ENCODE measurements at places on chromosomes 6 and 20.

- peak; percentile 81 for DNase-seq
Observed at GRCh38 chr6:41288030-41288753, 1.7 kb upstream of the TREM1 start.

DNA sequence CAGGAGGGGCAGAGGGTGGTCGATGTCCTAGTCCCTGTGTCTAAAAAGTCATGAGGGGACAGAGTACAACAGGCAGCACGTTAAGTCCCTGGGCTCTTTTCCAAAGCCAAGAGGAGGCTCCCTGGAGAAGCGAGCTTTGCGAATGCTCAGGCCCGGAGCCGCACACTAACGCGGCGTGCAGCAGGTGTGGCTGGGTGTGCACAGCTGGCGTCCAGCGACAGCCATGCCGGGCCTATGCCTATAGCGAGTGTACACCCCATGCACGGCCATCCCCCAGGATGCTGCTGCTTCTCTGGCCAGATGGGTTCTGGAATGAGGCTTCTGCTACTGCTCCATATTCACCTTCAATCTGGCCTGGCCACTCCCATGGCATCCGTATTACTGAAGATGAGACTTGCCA, 131.3 kb downstream of the PRND start:
- DNase-seq, result no peak

GRCh38 chr6:169131390-169131789, 122.3 kb downstream of the THBS2 start:
- no peak for DNase-seq

- DNase-seq, result no peak
Observed at GRCh38 chr6:50657513-50657912, 55.8 kb upstream of the TFAP2D start.

DNA sequence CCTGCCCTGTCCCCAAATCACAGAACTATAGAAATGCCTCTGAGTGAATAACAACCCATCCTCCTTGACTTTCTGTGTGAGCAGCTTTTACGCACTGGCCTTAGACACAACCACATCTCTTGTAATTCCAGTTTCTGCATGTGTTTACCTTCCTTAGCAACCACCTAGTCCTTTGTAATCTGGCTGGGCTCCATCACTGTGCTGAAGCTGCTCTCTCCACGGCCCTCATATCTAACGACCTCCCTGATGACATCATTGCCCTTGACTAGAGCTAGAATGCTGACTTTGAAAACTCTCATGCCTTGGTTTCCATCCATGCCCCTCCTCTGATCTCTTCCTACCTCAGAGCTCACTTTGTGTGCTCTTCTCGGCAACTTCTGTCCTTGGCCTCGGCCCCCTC, 30.5 kb upstream of the GLP1R start:
- no peak for DNase-seq

GRCh38 chr6:10852361-10852960, 14.1 kb upstream of the MAK start:
- no peak for DNase-seq

DNA sequence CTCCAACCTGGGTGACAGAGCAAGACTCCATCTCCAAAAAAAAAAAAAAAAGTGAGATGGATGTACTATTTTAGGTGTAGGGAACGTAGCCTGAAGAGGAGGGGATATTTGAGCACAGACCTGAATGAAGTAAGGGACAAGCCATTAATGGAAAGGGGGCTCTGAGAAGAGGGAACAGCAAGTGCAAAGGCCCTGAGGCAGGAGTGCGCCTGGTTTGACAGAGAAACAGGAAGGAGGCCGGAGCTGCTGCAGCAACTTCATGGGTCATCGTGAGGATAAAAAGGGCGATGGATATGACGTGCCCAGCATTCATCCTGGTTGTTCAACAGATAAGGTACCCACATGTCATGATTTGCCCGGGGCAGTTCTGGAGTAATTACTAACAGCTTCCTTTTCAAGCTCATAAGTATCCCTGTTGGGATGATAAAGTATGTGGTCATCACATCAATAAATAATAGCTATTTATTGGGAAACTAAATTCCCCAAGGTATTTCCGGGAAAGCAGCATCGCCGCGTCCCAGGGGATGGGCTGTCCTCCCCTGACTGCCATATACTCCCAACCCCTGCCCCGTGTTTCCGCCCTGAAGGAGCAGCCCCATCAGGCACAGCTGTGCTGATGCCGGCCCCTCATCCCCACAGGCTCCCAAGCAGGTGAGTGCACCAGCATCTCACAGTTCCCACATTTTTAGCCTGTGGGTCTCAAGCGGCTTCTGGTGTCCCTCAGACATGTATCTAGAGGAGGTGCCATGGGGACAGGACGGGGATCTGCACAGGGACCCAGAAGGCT, 43.4 kb downstream of the DLGAP4 start:
- DNase-seq, result no peak

GRCh38 chr20:25287631-25288290, 39.9 kb downstream of the PYGB start:
- no peak for DNase-seq

- DNase-seq, result no peak
Observed at GRCh38 chr6:152975204-152975915, 7.5 kb downstream of the FBXO5 start.

DNA sequence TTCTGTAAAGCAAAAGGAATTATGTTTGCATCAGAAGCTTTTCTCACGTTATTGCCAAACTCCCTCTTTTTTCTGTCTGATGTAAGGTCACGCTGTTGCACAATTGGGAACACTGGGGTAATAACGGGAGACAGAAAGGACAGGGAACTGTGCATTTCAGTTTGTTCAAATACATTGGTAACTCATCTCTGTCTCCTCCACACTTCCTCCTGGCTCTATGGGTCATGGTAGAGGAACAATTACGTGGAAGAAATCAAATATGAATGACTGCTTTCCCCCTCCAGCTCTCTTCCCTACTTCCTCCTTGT, 132.2 kb upstream of the TNFAIP3 start:
- DNase-seq, result no peak

DNA sequence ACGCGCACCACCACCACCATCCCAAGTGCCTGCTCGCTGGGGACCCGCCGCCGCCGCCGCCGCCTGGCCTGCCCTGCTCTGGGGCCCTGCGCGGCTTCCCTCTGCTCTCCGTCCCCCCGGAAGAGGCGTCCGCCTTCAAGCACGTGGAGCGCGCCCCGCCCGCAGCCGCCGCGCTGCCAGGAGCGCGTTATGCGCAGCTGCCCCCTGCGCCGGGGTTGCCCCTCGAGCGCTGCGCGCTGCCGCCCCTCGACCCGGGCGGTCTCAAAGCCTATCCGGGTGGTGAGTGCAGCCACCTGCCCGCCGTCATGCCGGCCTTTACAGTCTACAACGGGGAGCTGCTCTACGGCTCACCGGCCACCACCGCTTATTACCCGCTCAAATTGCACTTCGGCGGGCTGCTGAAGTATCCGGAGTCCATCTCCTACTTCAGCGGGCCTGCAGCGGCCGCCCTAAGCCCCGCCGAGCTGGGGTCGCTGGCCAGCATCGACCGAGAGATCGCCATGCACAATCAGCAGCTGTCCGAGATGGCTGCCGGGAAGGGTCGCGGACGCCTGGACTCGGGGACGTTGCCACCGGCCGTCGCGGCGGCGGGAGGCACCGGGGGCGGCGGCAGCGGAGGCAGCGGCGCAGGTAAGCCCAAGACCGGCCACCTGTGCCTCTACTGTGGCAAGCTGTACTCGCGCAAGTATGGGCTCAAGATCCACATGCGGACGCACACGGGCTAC, 7.2 kb downstream of the PRDM13 start:
- DNase-seq, result peak; percentile 13

- DNase-seq, result no peak
Observed at GRCh38 chr6:26452631-26453235, 5.0 kb upstream of the BTN2A1 start.

DNA sequence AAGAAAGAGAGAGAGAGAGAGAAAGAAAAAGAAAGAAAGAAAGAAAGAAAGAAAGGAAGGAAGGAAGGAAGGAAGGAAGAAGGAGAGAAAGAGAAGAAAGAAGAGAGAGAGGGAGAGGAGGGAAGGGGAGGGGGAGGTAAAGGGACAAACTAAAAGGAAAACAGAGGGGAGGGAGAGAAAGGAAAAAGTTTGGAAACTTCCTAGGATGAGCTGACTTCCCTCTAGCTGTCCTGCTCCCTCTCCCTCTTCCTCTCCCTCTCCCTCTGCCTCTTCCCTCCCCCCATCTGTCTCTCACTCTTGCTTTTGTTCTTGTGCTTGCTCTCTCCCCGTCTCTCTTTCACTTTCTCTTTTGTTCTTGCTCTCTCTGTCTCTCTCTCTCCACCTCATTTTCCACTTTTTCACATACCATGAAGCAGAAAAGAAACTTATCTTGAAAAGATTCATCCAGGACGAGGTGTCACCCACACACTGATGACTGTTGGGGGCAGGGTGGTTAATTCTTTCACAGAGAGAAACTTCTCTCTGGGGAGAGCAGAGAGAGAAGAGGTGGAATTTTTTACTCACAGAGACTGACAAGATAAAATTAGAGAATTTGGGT, 56.4 kb upstream of the DUSP22 start:
- no peak for DNase-seq

GRCh38 chr6:117919775-117920729, 13.0 kb downstream of the SLC35F1 start:
- no peak for DNase-seq

DNA sequence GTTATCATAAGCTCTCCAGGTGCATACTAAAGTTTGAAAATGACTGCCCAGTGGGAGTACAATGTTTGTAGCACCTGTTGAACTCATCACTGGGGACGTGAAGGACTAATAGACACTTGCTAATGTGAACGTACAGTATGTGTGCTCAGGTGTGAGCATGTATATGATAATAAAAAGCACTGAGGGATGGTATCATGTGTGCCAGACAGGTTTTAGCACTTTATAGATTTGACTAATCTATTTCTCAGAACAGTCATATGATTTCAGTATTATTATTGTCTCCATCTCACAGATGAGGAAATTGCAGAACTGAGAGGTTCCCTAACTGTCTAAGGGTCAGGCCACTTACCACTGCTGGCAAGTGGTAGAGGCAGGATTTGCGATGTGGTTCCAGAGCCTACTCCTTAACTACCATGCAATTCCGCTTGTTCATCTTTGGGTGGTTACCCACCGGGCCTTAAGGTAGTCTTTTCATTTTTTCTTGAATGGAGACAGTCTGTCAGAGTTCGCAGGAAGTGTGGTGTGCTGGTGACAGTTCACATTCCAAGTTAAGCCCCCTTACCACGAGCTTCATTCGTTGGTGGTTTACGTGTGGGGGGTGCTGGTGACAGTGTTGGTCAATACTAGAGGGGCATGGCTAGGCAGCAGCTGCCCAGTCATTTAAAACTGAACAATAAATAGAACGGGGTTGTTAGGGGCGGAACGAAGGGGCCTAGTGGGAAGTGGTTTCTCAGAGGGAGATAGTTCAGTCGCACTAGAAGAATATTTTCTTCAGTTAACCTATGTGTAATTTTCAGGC, 46.8 kb downstream of the RREB1 start:
- no peak for DNase-seq

- peak; percentile 30 for DNase-seq
Observed at GRCh38 chr20:48283470-48284110, 498.3 kb upstream of the SULF2 start.

- no peak for DNase-seq
Observed at GRCh38 chr6:130138116-130138908, 84.4 kb downstream of the SAMD3 start.

- no peak for DNase-seq
Observed at GRCh38 chr20:52675375-52675774, 296.8 kb upstream of the TSHZ2 start.

GRCh38 chr6:109165392-109165974, 70.2 kb downstream of the CEP57L1 start:
- peak; percentile 31 for DNase-seq

- no peak for DNase-seq
Observed at GRCh38 chr6:114346451-114346850, 3.6 kb upstream of the HS3ST5 start.

DNA sequence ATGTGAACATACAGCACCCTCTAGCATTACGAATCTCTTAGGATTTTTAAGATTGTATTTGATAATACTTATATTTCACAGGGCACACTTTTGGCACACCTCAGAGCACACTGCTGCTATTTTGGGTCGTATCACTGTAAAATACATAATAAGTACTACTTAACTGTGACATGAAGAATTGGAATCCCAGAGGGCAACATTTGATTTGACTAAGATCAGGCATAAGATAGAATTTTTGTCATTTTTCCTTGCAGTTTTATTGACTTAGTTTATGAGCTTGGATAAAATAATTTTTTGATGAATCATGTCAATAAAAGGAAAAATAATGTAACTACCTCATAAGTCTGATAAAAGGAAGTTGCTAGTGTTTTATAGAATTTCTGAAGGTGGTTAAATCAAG, 22.4 kb downstream of the MRS2 start:
- no peak for DNase-seq

- no peak for DNase-seq
Observed at GRCh38 chr6:91664327-91664959, 1077.6 kb upstream of the MAP3K7 start.

DNA sequence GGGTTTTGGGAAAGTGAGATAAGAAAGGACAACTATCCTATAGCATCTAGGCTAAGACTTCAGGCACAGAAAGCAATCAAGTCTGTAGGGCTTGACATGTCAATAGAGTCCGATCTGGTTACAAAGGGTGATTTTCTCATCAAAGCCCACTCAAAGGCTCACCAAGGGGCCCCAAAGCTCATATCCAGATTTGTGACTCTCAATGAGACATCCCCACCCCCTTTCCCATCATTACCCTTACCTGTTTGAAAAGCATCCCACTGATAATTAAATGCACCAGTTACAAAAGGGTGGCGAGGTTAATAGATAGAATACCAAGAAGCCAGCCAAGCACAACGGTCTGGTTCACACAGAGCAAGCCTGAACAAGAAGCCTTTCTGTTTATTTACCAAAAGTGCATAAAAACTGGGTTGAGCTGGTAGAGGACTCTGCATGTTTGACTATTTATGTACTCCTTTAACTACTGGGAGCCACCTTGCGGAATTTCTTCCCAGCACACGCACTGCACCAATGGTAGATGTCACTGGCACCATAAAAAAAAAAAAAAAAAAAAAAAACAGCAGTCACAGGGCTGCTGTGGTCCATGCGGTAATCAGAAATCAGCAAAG, 6.1 kb downstream of the JAG1 start:
- DNase-seq, result no peak

- DNase-seq, result no peak
Observed at GRCh38 chr6:134814076-134814695, 135.7 kb downstream of the ALDH8A1 start.

DNA sequence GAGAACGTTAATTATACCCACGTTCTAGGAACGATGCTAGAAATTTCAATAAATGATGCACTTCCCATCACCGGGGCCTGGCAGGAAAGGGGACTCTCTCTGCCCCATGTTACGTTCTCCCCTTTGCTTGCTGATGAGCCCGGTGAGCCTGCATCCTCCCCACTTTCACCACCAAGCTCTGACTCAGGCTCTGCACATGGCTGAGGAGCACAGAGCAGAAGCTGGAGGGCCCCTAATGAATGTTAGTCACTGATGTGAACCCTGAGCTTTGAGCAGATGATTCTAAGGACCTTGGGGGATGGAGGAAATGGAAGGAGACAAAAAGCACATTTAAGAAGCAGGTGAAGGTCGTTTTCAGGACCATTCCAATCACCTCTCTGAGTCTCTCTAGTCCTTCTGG, 468.2 kb upstream of the ARID1B start:
- DNase-seq, result no peak

DNA sequence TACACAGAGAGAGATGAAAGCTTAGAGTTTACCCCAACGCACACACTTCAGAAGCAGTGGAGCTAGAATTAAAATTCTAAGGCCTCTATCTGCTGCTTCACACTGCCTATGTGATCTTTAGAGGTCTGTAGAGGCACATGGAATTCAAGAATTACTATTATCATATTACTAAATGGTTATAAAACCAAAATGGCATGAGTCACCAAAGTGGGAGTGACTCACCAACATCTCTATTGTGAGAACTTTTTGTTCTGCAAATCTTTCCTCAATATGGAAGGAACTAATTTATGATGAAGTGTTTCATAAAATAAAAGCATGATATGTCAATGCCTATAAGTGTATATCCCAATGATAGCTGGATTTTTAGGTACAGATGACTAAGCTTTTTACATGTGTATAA, 28.5 kb upstream of the TMEM244 start:
- no peak for DNase-seq

All from NCI-H2081 (cell line).